ENCODE measurements at places on chromosomes 1 and 21.

DNA sequence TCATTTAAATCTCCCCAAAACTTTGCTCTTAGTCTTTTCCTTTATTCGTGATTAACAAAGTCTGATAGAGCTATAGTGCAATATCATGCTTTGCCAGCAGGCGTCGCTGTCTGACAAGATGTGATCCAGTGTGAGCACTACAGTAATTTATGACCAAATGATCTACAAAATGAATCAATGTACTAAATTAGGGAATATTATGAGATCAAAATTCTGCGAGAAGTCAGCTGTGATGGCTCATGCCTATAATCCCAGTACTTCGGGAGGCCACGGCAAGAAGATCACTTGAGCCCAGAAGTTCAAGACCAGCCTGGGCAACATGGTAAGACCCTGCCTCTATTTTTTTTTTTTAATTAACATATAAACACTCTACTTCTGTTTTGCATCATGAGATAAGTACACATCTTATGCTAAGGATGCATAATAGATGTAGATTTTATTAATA lies 3.6 kb upstream of the SPSB1 start:
- no peaks in the 10 kb centered on the region for H3K36me3 ChIP-seq
- H3K4me1 ChIP-seq, result peaks cover 31% of the 10 kb centered on the region
- H3K27me3 ChIP-seq, result no peaks in the 10 kb centered on the region
- no peak overlapping the region for H3K4me3 ChIP-seq
- H3K27ac ChIP-seq, result peak overlapping the region; percentile 21
- no peak for DNase-seq

DNA sequence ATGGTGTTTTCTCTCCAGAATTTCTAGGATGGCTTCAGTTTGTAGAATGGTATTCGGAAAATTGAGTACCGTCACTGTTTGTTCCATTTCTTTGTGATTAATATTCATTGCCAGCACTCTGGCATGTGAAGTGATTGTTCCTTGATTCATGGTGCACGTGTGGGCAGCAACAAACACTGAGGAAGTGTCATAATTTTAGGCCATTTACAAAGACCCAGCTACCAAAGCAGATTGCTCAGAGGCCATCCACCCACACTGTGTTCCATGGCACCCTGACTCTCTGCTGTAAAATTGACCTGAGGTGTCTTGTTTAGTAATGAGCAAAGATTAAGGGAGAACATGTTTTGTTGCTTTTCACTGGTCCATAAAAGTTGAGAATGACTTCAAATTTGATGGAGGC lies 250.9 kb upstream of the FMN2 start:
- H3K4me3 ChIP-seq, result no peak overlapping the region
- DNase-seq, result no peak
- H3K27ac ChIP-seq, result no peak overlapping the region
- no peaks in the 10 kb centered on the region for H3K36me3 ChIP-seq

- no peak overlapping the region for H3K4me3 ChIP-seq
- H3K4me1 ChIP-seq, result no peaks in the 10 kb centered on the region
- no peaks in the 10 kb centered on the region for H3K27me3 ChIP-seq
- H3K27ac ChIP-seq, result no peak overlapping the region
- H3K36me3 ChIP-seq, result no peaks in the 10 kb centered on the region
These were observed 78.2 kb upstream of the CAPZB start for GRCh38 chr1:19563324-19564097.

DNA sequence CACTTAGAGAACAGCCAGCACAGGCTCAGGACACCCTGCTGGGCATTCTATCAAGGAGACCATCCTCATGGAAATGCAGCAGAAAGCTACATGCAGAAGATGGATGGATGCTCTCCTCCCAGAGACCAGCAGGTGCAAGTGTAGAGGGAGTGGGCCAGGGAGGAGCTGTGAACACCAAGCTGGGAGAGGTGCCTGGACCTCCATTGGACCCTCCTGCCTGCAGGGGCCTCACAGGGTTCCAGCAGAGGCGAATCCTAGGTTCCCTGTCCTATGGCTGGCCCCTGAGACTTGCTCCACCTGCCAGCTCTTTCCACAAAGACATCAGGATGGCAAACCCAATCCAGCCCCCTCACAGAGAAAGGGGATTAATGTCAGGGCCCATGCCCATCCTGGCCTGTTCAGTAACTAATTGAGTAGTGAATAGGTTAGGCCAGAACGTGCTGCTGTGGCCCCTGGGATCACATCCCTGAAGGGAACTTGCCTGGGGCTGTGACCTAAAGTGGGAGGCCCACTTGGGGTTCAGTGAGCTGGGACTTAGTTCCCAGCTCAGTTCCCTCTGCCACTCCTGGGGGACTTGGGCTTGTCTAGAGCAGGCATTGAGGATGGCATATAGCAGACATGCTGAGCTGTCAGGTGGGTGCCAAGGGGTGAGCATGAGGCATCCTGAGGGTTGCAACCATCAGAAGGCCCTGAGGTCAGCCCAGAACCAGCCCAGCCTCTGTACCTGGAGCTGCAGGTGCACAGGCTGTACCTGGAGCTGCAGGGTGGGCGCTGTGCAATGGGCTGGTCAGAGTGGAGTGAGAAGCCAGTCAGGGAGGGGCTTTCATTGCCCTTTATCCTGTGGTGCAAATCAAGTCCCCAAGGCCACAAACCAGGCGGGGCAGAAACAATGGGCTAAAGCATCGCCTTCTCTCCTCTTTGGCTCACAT lies 22.9 kb upstream of the ZNF678 start:
- no peaks in the 10 kb centered on the region for H3K27me3 ChIP-seq
- no peaks in the 10 kb centered on the region for H3K4me1 ChIP-seq
- H3K4me3 ChIP-seq, result no peak overlapping the region
- DNase-seq, result no peak

- no peak for DNase-seq
- H3K27ac ChIP-seq, result no peak overlapping the region
- H3K4me1 ChIP-seq, result no peaks in the 10 kb centered on the region
These were observed 55.0 kb upstream of the PAXBP1 start for GRCh38 chr21:32826329-32827167.

- peak overlapping the region; percentile 75 for H3K27ac ChIP-seq
- H3K36me3 ChIP-seq, result no peaks in the 10 kb centered on the region
- H3K4me1 ChIP-seq, result no peaks in the 10 kb centered on the region
- H3K27me3 ChIP-seq, result no peaks in the 10 kb centered on the region
These were observed 747 bp upstream of the ENAH start for GRCh38 chr1:225653463-225654276.

- no peak overlapping the region for H3K4me3 ChIP-seq
- no peaks in the 10 kb centered on the region for H3K27me3 ChIP-seq
- no peak for DNase-seq
- H3K27ac ChIP-seq, result no peak overlapping the region
These were observed 157.4 kb downstream of the SIPA1L2 start for GRCh38 chr1:232472485-232473041.

GRCh38 chr1:53572065-53572814 lies 113.0 kb downstream of the DMRTB1 start:
- no peaks in the 10 kb centered on the region for H3K27me3 ChIP-seq
- DNase-seq, result no peak
- no peaks in the 10 kb centered on the region for H3K36me3 ChIP-seq
- H3K4me3 ChIP-seq, result no peak overlapping the region

DNA sequence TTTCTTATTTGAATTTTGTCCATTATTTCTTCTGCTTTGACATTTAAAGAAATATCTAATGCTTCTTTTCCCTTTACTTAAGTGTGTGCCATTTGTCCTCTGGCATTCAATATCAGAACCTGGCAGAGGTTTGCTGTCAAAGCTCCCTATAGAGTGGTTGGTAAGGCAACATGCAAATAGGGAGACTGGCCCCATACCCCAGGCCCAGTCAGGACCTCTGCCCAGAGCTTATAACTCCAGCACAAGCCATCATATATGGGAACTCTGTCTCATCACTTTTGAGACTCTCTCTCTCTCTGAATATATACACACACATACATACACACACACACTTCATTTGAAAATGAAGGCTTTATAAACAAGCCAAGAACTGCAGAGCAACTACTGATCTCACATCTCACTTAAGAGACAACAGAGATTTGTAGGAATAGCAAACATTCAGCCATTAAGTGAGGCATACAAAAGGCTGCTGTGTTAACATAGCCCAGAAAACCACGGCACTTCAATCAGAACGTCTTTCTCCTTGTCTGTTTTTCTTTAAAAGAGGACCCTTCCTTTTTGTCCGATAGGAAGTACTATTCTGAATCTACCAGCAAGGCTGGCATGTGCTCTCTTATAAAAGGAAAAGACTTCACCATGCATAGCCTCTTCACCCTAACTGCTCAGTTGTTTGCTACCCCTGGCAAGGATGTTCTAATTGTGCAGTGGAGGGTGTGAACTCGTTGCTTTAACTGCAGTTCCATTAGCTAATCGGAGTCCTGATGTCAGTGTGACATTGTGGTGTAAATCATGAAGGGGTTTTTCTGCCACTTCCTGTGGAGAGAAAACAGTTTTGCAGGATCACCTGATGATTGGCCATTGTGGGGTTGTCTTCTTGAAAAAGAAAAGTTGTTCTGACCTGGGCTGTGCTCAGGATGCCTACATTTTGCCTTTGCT lies 101.7 kb downstream of the NR5A2 start:
- no peaks in the 10 kb centered on the region for H3K27me3 ChIP-seq
- peaks cover 63% of the 10 kb centered on the region for H3K4me1 ChIP-seq
- H3K4me3 ChIP-seq, result no peak overlapping the region
- no peak for DNase-seq
- H3K27ac ChIP-seq, result peak overlapping the region; percentile 42
- H3K36me3 ChIP-seq, result no peaks in the 10 kb centered on the region

GRCh38 chr1:33609739-33610138 lies 137.3 kb downstream of the ZSCAN20 start:
- no peak overlapping the region for H3K27ac ChIP-seq
- H3K36me3 ChIP-seq, result no peaks in the 10 kb centered on the region
- no peaks in the 10 kb centered on the region for H3K27me3 ChIP-seq
- no peaks in the 10 kb centered on the region for H3K4me1 ChIP-seq
- DNase-seq, result no peak

DNA sequence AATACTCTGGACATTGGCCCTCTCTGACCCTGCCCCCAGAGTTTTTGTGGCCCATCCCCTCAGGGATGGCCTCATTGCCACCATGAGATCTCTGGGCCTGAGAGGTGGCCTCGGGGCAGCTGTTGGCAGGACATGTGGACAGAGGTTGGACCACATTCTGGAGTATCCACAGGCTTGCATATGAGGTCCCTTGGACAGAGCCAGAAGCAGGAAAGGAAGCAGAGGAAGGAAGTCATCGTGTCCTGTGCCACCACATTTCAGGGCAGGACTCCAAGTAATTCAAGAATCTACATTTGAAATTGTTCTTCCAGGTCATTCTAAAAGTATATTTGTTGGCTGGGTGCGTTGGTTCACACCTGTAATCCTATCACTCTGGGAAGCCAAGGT lies 95.9 kb upstream of the PPP2R5A start:
- no peaks in the 10 kb centered on the region for H3K4me1 ChIP-seq
- H3K27ac ChIP-seq, result no peak overlapping the region
- no peak overlapping the region for H3K4me3 ChIP-seq
- H3K27me3 ChIP-seq, result no peaks in the 10 kb centered on the region

GRCh38 chr1:77506771-77507170 lies 175.7 kb downstream of the ZZZ3 start:
- H3K27me3 ChIP-seq, result no peaks in the 10 kb centered on the region
- no peak for DNase-seq
- H3K4me3 ChIP-seq, result no peak overlapping the region
- no peaks in the 10 kb centered on the region for H3K36me3 ChIP-seq
- H3K27ac ChIP-seq, result no peak overlapping the region

- no peak overlapping the region for H3K4me3 ChIP-seq
- H3K36me3 ChIP-seq, result no peaks in the 10 kb centered on the region
- H3K27me3 ChIP-seq, result no peaks in the 10 kb centered on the region
- no peak for DNase-seq
These were observed 130.2 kb downstream of the DUSP10 start for GRCh38 chr1:221611656-221612046.

DNA sequence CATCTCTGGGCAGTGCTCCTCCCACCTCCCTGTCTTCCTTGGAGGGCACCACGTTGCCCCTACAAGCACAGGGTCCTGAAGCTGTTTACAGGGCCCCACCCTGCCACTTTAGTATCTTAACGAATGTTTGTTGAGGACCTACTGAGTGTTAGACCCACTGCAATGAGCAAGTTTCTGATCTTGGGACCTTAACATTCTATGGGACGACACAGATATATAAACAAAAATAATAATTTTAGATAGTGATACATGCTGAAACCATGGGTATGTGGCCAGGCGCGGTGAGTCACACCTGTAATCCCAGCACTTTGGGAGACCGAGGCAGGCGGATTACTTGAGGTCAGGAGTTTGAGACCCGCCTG lies 10.1 kb downstream of the ENTREP3 start:
- no peaks in the 10 kb centered on the region for H3K36me3 ChIP-seq
- H3K27me3 ChIP-seq, result no peaks in the 10 kb centered on the region
- DNase-seq, result no peak

GRCh38 chr21:29157080-29157479 lies 26.6 kb downstream of the MAP3K7CL start:
- H3K4me3 ChIP-seq, result no peak overlapping the region
- no peaks in the 10 kb centered on the region for H3K36me3 ChIP-seq
- H3K27ac ChIP-seq, result no peak overlapping the region
- H3K27me3 ChIP-seq, result no peaks in the 10 kb centered on the region

- H3K4me3 ChIP-seq, result no peak overlapping the region
- no peaks in the 10 kb centered on the region for H3K36me3 ChIP-seq
- no peak for DNase-seq
- H3K27me3 ChIP-seq, result no peaks in the 10 kb centered on the region
These were observed 183.1 kb upstream of the IVNS1ABP start for GRCh38 chr1:185500001-185500626.

DNA sequence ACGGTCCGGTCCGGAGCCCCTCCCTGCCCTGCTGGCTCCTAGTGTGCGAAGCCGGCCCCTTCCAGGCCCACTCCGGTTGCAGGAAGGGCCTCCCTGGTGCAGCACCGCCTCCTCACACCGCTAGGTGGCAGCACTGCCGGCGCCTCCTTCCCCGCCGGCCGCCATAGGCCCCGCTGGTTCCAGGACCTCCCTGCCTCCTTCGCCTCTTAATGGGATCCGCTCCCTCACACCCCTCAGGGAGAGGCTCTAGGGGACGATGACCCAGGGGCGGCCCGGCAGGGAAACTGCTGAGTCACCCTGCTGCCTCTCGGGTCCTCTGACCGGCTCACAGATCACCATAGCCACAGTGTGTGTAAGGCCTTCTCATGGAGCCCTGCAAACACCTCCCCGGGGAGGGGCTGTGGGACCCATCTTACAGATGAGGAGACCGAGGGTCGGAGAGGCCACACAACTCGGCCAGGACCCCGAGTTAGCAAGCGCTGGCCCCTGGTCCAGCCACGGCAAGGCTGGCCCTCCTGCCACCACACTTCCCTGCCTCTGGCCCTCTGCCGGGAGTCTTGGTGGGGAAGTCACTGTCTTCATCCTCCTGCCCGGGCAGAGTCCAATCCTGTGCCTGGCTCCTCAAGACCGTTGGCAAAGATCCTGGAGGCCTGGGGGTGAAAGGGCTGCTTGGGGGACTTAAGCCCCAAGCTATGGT lies 1.6 kb upstream of the AJAP1 start:
- no peak overlapping the region for H3K27ac ChIP-seq
- peak; percentile 61 for DNase-seq
- H3K27me3 ChIP-seq, result no peaks in the 10 kb centered on the region
- no peak overlapping the region for H3K4me3 ChIP-seq
- H3K36me3 ChIP-seq, result no peaks in the 10 kb centered on the region
- H3K4me1 ChIP-seq, result no peaks in the 10 kb centered on the region

- no peaks in the 10 kb centered on the region for H3K4me1 ChIP-seq
- no peak for DNase-seq
- H3K27me3 ChIP-seq, result no peaks in the 10 kb centered on the region
- no peak overlapping the region for H3K27ac ChIP-seq
These were observed 52.8 kb upstream of the TMPRSS2 start for GRCh38 chr21:41560661-41561158.

GRCh38 chr1:91591175-91591974 lies 90.7 kb downstream of the CDC7 start:
- H3K4me1 ChIP-seq, result peaks cover 10% of the 10 kb centered on the region
- no peak overlapping the region for H3K27ac ChIP-seq
- no peaks in the 10 kb centered on the region for H3K36me3 ChIP-seq

All from right lobe of liver (tissue), 6 donors.